CD4-positive, alpha-beta T cell treated with Interleukin-6 for 4 hours (primary cell): ENCODE measurements at places on chromosomes 1 and 21.
A peak's percentile ranks its signal among the peaks of the same experiment; 100 is the strongest.

- no peak for DNase-seq
Observed at GRCh38 chr21:28627691-28628090, 365.0 kb downstream of the LTN1 start.

- peak; percentile 59 for DNase-seq
Observed at GRCh38 chr1:22143065-22144033, at the start of gene WNT4. TSS of gene WNT4 (minus strand) at chr1:22143097. CDS start at chr1:22142922, 175 bp downstream.

DNA sequence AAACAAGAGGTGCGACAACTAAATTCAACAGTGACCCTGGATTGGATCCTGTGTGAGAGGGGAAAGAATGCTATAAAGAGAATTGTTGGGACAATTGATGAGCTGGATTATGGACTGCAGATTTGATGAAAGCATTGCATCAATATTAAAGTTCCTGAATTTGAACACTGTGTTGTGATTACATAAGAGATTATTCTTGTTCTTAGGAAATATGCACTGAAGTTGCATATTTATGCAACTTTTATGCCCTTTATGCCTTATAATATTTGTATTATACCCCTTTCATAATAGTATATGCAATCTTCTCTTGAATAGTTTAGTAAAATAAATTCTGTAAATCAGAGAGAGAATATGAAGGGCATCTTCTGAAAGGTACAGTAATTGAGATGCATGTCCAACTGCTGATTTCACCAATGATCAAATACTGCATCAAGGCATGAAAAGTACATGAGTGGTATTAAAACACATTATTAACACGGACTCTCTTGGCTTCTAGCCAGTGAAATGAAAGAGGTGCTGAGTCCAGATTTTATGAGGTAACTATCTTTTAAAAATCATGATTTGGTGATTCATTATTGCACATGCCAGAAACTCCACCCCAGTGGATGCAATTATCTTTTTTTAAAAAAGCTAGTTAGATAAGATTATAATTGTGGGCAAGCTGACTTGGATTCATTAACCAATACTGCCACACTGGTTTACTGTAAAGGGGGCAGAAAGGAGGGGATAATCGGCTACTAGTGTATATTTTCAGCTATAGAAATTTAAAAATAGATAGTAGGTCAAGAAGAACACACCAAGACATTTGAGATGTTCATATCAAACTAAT is 19.9 kb upstream of the LPAR3 start:
- no peak for DNase-seq

DNA sequence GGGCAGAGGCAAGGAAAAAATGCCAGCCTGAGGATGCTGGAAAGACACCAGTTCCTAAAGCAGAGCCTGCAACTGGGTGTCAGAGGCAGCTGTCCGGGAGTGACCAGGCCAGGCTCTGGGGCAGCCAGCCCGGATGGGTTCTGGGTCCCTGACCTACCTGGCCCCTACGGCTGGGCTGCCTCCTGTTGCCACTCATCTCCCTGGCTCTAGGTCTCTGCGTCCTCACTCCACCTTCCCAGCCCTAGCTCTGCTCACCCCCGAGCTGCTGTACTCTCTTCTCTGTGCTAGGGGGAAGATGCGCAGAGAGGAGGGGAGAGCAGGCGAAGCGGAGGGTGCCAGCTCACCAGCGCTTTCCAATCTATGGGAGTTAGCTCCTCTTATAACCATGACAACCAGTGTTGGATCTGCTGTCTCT is 9.0 kb downstream of the ARHGEF2 start:
- DNase-seq, result no peak

DNA sequence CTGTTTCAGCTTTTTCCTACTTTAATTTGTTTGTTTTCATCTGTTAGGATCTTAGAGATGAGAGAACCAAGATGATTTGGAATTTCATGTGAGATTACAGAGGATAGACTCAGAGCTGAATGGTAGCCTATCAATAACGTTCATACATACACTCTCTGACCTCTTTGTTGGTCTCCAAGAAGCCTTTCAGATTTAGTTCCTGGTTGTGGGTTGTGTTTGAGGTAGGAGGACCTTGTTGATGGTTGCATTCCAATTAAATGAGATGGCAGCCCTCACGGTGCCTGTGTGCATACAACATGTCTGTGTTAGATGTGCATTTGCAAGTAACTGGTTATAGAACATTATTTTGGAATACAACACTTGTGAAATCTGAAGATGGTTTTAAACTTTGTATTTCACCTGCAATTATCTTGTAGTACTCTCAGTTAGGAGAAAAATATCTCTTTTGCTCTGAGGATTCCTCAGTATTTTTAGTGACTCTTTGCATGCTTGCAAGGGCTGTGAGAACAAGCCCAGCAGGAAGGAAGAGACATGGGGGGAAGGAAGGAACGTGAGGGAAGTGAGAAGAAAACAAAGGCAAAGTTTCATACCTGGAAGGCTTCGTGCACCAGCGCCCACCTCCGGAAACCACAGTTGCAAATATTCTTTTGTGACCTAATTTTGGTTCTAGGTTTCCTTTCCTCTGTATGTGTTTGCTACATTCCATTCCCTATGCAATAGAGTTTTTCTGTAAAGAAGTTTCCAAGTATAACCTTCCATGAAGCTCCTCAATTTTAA is 291.8 kb downstream of the DISC1 start:
- peak; percentile 58 for DNase-seq

GRCh38 chr1:63902844-63903589 is 129.2 kb downstream of the ROR1 start:
- no peak for DNase-seq

GRCh38 chr1:116413414-116413813 is 40.4 kb downstream of the ATP1A1 start:
- no peak for DNase-seq

GRCh38 chr1:154972213-154972516 is 1.6 kb upstream of the SHC1 start:
- DNase-seq, result no peak

DNA sequence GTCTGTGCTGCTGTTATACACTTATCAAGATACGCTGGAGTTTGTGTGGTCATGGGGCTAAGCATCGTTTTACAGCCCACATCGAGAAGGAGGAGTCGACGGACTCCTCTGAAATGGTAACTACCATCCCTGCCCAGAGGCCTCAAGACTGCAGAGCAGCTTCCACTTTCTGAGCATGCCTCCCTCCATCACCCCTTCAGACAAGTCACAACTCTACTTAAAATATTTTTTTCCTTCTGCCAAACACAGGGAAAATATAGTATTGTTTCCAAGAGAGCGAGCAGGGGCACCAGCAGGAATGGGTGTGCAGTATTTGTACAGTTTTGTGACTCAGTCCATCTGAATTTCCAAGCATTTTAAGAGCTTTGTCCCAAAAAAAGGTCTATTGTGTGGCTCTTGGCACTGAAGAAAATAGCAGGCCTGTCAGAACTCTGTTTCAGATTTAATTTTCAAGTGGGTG is 14.1 kb downstream of the EVA1C start:
- DNase-seq, result no peak
